ENCODE measurements at places on chromosomes 16 and 17.

- no peak for DNase-seq
These were observed 62.8 kb upstream of the CIBAR2 start for GRCh38 chr16:85174871-85175723.

- DNase-seq = no peak
These were observed 5.8 kb downstream of the PIPOX start for GRCh38 chr17:29048440-29049368.

- no peak for DNase-seq
These were observed 394.5 kb downstream of the GRIN2A start for GRCh38 chr16:9787717-9788116.

- DNase-seq = no peak
These were observed 4.1 kb upstream of the CDH15 start for GRCh38 chr16:89167425-89167941.

- no peak for DNase-seq
These were observed 26.8 kb downstream of the GP2 start for GRCh38 chr16:20300312-20301097.

GRCh38 chr17:15109608-15110007 lies 155.5 kb downstream of the PMP22 start:
- DNase-seq = no peak
